ENCODE measurements at places on chromosomes 3 and 15.

DNA sequence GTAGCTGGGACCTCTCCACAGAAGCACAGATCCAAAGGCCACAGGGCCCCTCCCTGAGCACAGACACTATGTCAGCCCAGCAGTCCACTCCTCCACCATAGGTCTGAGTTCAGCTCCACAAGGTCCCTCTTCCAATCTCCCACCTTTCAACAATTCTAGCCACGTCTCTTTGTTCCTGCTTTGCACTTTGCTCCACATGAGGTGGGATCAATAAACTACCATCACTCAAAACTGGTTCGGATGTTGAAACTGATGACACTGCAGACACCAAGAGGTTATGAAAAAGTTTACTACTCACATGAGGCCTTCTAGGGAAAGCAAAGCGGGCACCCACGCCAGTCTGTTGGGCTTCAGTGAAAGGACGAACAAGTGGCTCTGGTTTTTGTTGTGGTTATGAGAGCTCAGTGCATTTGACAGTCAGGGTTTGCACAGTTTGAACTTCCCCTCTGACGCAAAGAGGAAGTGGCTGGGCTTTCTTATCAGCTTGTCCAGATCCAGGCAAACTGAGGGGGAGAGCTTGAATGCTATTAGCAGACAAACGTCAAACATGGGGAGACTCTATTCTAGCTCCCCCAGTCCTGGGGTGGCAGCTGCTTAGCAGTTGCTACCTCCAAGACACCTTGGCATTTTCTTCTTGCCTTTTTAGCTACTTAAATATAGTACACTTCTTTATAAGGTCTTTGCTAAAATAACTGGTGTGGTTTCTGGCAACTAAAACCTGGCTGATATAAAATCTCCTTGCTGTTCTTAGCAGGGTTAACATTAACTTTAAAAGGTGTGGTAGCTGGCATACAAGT, 37.8 kb downstream of the ZNF445 start:
- peak; percentile 88 for DNase-seq

DNA sequence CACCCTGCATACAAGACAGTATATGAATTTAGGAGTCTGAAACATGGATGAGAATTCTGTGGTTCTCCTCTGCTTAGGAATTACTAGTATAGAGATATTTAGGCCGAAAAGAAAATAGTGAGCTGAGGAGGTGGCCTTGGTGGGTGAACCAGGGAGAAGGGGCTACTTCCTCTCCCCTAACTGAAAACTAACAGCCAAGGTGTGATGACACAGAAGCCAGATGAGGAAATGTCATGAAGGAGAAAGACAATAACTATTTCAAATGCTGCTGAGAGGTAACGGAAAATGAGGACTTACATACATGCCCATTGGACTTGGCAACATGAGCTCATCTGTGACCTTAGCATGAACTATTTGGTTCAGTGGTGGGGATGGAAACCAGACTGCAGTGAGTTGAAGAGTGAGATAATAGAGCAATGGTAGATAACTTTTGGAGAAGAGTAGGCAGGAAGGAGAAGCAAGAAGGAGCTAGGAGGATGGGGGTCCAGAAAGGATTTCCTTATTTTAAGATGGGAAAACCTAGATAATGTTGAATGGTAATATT, 114.4 kb upstream of the TSPAN3 start:
- DNase-seq = no peak

DNA sequence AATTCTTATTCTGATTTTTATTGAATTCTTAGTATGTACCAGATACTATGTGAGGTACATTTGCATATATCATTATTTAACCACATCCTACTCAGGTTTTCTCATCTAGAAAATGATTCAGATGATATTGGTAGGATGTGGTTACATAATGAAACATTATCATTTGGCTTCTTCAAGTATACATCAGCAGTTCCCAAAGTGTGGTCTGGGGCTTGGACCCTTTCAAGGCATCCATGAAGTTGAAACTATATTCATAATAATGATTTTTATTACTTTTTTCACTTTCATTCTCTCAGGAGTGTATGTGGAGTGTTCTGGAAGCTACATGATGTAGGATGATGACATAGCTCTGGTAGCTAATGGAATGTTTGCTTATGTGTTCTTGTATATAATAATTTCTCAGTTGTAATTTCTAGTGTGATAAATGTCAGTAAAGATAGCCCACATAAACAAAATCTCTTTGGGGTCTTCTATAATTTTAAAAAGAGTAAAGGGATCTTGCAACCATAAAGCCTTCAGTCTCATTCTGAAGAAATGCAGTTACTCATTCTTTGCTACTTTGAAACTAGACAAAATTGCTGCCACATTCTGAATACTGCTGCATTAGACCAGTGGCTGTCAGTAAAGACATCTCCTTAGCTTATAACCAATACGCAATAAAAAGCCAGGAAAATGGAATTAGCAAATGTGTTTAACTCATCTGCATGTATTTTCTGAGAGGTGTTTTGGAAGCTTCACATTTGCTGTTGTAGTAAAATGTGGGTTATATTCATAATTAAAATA, 95.8 kb downstream of the PPARG start:
- DNase-seq = no peak

DNA sequence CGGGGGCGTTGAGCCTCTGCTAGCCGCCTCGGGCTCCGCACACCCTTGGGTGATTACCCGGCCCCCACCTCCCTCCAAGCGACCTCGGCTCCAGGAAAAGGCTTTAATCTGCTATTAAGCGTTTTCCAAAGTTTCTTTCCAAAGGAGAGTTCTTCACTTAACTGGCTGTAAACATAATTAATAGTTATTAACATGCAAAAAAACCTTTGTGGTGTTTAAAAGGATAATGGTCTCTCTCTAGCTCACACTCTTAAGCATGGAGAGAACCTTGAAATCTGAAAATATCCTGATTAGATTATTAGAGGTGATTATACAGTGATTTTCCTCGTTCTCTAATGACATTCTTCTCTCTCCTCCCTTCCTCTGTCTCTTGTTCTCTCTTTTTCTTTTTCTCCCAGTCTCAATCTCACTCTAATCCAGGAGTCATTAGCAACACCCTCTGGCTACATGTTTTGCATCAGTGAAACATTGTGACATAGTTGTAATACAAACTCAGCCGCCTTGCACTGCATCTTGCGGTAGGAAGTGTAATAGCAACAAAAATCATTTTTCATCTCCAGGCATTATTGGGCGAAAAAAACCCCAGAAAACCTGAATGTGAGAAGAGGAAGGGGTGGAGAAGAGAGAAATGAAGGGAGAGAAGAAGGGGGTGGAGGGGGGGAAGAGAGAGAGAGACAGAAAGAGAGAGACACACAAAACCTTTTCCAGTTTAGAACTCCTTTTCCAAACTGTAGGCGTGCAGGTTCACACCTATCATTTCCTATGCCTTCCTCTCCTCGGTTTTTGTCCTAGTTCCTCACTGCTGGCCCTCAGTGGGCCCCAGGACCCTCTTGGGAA, 24.4 kb downstream of the NR2F2 start:
- no peak for DNase-seq

DNA sequence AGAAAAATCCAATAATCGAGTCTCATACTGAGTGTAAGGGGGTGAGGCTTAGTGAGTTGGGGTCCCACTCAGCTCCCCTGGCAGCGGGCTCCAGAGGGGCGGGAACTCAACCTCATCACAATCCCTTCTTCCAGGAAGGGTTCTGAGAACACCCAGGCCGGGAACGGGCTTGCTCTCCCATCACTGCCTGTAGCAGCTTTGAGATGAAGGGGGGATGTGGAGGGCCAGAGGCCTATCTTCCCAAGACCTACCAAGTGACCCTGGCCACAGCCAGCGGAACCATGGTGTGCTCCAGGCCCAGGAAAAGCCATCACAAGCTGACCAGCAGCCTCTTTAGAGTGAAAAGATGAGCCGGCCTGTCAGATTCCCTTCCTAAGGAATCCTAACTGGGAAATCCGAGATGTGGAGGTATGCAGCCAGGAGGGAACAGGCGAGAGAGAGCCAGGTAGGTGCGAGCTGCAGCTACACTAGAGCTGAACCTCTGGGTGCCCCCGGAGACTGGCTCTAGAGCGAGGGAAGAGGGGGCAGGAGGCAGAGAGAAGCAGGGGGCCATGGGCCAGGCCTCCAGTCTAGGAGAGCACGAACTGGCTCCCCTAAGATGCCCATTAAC, 18.5 kb downstream of the GRAMD2A start:
- DNase-seq = no peak

DNA sequence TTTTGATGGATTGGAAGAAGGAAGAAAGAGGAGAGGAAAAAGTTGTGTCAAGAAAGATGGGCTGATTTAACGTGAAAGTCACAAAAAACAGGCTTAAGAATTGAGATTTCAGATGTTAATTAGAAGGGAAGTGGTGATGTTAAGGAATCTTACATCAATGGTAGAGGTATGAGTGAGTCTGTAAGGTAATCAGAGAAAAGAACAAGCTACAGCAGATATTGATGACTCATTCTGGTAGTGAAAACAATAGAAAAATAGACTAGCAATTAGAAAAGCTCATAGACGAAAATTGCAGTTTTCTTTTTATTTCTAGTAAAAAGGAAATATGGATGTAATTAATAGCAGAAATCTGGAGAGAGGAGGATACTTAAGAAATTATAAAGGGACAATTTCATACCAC, 559.6 kb downstream of the MCTP2 start:
- no peak for DNase-seq

DNA sequence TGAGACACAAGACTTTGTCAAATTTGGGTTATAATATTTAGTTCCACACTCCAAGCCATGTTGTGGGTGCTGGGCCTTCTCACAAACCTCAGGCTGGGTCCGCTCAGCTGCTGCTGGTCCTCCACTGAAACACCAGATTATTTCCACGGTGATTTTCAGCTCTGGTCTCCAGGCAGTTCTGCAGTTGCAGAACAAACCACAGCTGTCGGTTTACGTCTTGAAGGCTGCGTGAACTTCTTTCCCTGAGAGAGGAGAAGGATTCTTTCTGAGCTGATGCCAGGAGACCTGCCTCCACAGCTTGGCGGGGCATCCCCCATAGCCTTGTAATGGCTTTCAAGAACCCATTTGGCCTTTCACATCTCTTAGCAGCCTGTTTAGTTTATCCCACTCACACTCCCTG, 16.2 kb downstream of the GALNT15 start:
- no peak for DNase-seq

DNA sequence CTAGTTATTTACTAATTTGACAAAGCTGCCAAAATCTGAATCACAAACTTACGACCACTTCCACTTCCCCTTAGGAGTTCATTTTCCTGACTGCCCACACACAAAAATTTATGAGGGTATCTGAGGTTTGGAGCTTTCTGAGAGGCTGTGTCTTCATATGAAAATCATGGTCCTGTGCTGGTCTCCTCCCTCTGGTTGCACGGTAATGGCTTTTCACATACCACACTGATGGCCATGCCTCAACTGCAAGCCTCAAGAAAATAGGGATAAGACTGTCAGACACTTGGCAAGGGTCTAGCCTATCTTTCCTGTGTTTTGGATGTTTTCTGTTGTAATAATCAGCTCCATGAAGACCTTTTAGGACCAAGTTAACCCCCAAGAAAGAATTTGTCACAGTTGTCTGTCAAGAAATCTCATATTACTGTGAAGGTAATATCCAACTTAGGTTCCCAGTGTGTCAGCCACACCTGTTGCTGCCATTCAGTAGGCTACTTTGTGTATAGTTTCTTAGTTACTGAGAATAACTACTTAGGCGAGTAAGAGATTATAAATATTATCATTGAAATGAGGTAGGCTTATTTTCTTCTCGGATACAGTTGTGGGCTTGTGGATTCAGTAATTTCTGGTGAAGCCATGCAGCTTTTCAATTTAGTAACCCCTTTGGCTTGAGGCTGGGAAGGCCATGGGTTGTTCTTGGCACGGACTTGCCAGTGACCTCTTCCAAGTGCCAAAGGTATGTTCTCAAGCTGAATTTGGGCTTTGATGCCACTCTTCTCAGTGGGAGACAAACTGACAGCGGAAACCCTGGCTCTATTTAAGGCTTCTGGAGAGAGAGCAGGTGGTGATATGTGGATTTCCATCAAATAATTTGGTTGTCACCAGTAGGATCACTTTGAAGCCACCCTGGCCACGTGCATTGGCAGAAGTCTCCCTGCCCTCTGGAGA, 101.1 kb downstream of the RYR3 start:
- DNase-seq = no peak

DNA sequence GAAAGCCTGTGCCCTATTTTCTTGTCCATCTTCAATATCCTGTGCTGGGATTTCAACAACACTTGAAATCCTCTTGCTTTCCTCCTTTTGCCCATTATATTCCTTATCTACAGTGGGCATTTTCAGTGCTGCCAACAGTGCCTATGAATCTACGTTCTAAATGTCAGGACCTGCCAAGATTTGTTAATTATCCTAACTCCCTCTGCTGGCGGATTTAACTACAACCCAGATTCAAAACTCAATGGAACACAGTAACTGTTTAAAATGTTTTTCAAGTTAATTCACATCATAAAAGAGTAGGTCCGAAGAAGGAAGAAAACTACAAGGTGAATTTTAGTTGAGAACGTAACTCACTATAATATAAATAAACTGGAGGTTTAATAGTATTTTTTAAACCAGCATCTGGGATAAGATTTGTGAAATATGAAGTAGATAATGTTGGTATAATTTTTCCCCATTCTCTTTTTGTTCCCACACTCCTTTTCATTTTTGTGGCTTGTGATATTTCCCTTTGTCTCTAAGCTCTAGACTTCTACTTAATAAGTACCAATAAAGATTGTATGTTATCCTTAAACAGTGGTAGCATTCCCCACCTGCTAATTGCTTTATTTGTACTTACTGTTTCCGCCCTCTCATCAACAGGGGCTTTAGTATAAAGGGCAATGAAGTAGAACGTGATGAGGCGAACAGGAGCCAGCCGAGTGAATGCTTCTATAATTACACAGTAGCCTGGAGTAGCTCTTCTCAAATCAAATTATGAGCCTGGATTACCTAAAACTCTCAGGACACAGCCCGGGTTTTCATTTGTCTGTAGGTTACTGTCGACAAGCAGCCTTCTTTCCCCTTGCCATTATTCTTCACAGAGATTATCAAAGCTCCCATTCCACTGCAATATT, 302.5 kb upstream of the ATP11B start:
- no peak for DNase-seq

DNA sequence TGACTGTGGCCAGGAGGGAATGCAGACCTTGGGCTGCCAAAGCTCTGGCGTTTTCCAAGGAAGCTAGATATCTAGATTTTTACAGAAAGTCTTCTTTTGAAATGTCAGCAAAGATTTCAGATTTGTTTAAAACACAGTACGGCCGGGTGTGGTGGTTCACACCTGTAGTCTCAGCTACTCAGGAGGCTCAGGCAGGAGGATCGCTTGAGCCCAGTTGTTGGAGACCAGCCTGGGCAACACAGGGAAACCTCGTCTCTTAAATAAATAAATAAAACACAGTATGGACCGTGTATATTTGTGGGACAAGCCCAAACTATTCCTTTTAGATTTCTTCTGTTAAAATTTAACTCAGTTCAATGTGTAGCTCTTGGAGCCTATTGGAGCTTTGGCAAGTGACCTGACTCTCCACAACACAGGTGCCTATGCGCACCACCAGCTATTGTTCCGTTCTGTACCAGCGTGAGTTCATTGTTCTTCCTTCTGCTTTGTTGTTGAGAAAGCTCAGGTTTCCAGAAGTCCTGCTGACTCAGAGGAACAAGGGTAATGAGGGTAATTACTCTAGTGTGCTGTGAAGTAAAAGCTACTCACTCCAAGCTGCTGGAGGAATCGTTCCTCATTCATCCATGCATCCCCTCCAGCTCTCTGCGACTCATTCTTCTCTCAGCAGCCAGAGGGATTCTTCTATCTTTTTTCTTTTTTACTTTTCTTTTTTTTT, 73.1 kb upstream of the SLC6A6 start:
- DNase-seq = peak; percentile 22
